ENCODE measurements at places on chromosomes 2 and 18.

DNA sequence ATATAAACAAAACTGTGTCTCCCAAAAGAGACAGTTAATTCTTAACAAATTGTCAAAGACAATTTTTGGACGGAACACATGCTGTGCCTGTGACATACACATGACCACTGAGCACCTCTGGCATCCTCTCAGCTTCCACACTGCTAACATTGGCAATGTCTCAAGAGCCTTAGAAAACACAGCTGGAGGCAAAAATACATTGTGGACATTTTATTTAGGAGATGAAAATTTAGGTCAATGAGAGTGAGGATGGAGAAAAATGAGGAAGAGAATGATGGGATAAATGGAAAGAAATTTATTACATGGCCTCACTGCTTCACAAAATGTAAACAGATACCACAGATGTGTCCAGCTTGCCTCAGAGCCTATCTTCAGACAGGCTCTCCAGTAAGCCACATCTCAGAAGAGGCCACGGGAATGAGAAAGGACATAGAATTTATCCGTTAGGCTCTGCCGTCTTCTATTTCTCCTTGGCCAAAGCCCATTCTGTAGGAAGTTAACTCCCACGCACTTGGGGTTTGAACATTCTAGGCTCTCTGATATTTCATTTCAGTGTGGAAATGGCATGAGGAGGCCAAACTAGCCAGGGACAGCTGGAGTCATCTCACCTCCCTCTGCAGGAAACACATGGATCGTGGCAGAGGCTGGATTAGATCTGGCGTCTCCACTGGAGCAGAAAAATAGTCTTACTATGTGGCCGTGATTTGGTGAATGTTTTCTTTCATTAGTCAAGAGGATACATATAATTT is 519.4 kb upstream of the DSEL start:
- DNase-seq, result no peak

GRCh38 chr2:105294844-105295481 is 34.6 kb downstream of the TGFBRAP1 start:
- no peak for DNase-seq

DNA sequence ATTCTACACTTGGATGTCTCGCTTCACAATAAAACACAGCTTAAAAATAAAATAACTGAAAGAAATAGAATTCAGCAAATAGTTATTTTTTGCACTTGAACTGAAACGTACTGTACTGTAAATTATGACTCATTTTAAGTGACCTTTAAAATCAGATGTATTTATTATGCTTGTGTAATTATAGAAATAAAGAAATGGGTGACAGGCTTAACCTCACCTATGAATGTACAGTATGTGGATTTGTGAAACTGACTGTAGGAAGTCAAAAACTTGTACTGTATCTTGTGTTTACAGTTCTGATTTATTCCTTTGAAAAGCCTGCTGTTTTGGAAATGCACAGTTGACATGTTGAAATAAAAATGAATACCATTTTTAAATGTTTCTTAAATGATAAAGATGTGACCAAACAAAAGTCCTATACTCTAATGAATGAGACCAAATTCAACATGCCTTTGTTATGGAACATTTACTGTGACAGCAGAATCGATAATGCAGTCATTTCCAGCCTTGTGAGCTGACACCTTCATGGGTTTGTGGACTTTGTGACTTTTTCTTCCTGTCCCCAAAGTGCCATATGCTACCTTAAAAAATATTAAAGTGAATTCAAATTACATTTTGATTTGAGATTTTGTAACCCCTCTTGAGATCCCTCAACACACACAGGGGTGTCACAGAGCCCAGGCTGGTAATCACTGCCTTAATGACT is 32.7 kb downstream of the NEMP2 start:
- DNase-seq, result no peak

DNA sequence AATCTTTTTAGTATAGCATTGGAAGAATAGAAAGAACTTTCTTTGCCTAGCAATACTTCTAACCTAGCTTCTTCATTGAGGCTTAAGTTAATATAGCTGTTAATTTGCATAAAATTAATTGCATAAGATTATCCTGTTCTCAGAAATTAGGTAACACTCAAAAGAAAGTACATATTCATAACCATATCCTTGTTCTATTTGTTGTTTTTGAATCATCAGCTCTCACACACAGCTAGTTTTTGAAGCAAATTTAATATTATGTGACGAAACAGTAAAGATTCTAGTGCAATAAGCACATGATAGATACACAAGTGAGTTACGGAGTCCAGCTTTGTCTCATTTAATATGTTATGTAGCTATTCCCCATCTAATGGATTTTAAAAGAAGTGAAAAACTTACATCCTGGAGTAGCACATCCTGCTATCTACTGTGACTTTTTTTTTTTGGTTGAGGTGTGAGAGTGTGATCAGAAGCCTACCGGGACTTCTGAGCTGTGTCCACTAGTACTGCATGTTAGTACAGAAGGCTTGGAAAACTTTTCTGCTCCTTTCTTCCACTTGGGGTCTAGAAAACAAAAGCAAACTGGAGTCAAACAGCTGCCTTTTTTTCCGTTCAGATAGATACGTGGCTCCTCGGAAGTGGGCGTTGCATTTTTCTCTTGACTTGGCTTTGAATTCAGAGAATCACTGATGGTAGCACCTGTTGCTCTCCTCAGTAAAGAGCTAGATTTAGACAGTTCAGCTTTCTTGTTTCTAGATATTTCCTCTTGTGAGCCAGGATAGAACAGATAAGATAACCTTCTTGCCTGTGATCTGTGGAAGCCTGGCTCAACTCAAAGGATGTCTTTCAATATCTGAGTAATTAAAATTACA is 27.2 kb downstream of the KDM3A start:
- peak; percentile 10 for DNase-seq

DNA sequence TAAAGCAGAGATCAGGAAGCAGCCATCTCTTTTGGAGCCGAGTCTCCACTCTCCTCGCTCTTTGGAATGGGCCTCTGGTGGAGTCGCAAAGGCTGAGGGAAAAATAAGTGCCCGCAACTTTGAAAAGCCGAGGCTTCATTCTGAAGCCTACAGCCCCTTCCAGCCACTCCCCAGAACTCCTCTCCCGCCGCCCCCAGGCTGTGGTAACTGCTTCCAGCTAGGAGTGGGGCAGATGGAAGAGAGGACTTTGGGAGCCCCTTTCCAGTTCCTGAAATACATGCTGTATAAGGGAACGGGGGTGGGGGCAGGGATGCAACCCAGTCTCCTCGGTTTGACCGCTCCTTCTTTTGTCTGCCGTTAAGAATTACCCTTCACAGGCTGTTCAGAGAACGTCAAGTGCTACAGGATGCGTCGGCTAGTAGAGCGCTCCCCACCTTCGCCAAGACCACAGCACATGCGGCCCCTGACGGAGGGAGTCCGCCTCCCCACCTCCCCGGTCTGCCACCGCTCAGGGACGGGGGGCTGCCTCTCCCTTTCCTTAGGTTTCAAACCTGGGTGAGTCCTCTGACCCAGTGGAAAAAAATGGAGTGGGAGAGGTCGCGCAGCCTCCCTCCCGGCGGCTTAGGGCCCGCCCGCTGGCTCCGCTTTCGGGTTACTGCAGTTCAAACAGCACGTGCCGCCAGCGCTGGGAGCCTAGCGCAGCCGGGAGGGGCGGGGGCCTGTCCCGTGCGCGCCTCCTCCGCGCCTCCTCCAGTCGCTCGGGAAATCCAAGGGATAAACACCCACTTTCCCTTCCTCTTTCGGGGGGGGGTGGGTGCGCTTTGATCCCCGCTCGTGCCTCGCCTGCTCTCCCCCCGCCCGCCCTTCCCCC is 4.9 kb downstream of the CYP26B1 start:
- no peak for DNase-seq

- no peak for DNase-seq
These were observed 20.6 kb downstream of the FN1 start for GRCh38 chr2:215415218-215415617.

GRCh38 chr18:74294526-74294925 is 2.8 kb upstream of the CYB5A start:
- DNase-seq, result no peak

GRCh38 chr2:104873689-104874054 is 19.8 kb downstream of the POU3F3 start:
- no peak for DNase-seq

DNA sequence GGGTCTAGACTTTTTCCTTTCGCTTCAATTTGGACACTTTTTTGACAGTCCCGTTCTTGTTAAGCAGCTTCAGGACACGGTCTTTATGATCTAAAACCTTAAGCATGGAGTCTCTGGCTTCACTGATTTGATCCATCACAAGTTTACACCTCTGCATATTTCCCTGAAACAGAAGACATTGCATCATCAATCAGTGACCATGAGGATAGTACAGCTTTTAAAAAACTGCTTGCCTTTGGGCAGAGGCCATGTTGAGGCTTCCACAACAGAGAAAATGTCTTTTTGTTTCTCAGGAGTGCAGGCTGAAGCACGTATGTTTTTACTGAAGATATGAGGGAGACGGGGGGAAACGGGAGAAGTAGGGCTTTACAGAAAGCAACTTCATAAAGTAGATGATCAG is 56.2 kb upstream of the AMMECR1L start:
- DNase-seq, result no peak

GRCh38 chr2:113167115-113167932 is 6.4 kb upstream of the PSD4 start:
- peak; percentile 43 for DNase-seq

GRCh38 chr2:44941551-44942234 is at the start of gene SIX3:
SIX3 (plus strand) TSS chr2:44941702; CDS start chr2:44942105, 403 bp downstream.
- peak; percentile 39 for DNase-seq

DNA sequence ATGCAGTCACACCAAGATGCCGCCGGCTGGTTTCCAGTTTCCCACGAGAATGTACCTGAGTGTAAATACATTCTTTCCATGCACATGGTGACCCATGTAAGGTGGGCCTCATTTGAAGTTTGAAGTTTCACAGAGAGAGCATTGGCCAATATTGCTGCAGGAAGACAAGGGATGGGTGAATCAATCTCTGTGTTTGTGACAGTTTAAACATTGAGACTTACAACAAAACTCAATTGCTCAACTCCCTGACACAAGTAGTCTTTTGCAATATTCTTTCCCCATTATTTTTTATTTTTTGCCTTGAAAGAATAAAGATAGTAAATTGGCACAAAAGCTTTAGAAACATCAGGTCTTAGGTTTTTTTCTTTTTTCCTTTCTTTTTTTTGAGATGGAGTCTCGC is 5.1 kb downstream of the SERPINB2 start:
- DNase-seq, result no peak

- no peak for DNase-seq
These were observed 199.4 kb downstream of the NYAP2 start for GRCh38 chr2:225598897-225599296.

GRCh38 chr18:8367217-8367988 is 241.8 kb upstream of the RAB12 start:
- peak; percentile 13 for DNase-seq

- DNase-seq, result no peak
These were observed 72.4 kb downstream of the TGOLN2 start for GRCh38 chr2:85255456-85255812.

DNA sequence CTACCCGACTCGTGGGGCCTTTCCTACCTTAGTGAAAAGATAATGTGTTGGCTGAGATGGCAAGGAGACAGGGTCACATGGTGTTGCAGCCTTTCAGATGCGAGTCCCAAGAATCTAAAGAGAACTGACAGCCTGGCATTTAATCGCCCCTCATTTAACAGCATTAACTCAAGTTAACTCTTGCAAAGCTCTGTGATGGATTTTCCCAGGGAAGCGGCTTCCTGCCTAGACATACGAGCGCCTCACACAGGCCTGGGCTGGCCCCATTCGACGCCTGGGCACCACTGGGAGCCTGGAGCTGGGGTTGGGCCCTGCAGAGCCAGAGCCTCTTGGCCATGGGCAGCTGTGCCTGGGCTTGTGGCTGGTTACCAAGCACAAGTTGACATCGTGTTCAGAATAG is 140.8 kb downstream of the SEPTIN10 start:
- no peak for DNase-seq

GRCh38 chr18:37420315-37420880 is 145.2 kb downstream of the CELF4 start:
- DNase-seq, result no peak

GRCh38 chr2:202034249-202035088 is 814 bp downstream of the FZD7 start:
- DNase-seq, result peak; percentile 31

GRCh38 chr2:204184226-204184625 is 247.7 kb downstream of the ICOS start:
- no peak for DNase-seq

- DNase-seq, result no peak
These were observed 178.4 kb downstream of the MEMO1 start for GRCh38 chr2:31832363-31832762.

- no peak for DNase-seq
These were observed 1102.6 kb upstream of the PIK3C3 start for GRCh38 chr18:40852406-40852805.

DNA sequence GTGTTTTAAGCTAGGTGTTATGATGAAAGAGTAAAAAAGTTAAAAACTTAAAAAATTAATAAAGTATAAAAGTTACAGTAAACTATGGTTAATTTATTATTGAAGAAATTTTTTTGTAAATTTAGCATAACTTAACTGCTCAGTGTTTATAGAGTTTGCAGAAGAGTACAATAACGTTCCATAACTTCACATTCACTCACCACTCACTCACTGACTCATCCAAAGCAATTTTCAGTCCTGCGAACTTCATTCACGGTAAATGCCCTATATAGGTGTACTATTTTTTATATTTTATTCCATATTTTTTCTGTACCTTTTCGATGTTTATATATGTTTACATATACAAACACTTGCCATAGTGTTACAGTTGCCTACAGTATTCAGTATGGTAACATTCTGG is 694.8 kb upstream of the SLC39A10 start:
- no peak for DNase-seq

DNA sequence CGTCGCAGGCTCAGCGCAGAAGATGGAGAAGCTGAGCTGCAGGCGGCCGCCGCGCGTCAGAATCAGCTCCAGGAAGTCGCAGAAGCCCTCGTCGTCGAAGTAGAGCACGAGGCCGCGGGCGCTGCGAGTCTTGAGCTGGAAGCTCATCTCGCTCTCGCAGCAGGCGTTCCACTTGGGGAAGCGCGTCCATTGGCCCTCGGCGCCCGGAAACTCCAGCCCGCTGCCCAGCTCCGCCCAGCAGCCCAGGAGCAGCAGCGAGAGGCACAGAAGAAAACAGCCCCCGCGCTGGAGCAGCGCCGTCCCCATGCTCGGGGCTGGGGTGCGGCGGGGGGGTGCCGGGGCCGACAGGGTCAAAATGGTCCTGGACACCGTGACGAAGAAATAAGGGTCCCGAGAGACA is 4.0 kb downstream of the NRXN1 start:
- DNase-seq, result no peak

GRCh38 chr2:51424418-51424817 is 392.5 kb upstream of the NRXN1 start:
- no peak for DNase-seq

DNA sequence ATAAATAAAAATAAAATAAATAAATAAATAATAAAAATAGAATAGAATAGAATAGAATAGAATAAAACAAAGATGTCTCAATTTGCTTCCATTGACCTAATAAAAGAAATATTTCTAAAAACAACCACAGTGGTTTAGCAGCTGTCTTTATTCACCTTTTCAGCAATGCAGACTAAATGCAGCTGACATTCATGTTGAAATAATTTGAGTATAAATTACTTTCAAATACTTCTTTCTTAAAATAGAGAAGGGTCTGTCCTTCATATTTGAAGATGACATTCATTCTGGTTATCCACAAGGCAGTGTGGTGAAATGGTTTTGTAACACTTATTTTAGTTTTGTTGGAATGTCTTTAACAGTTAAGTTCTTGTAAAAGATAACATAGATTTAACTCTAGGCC is 469.4 kb downstream of the IRS1 start:
- no peak for DNase-seq
